ENCODE measurements at places on chromosomes 1 and 21.
A peak's percentile ranks its signal among the peaks of the same experiment; 100 is the strongest.

GRCh38 chr1:3660704-3661103, 8.4 kb downstream of the TP73 start:
- DNase-seq: no peak

DNA sequence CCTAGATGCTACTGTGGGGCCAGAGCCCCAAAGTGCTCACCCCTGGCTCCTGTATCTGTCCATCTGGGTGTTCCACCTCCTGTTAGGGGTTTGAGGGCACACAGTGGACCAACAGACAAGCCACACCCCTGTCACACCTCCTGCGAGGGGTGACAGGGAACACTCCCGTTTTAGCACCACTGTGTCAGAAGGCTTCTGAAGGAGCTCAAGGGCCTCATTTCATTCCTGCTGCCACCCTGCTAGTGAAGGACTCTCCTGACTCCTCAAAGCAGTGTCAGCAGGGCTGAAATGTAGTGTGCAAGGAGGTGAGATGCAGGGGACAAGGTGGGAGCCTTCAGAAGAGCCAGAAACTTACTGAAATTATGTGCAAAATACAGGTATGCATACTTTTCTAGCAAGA, 174.6 kb downstream of the GPATCH2 start:
- DNase-seq: no peak

- peak; percentile 36 for DNase-seq
These were observed 19.5 kb downstream of the STK40 start for GRCh38 chr1:36366091-36366661.

DNA sequence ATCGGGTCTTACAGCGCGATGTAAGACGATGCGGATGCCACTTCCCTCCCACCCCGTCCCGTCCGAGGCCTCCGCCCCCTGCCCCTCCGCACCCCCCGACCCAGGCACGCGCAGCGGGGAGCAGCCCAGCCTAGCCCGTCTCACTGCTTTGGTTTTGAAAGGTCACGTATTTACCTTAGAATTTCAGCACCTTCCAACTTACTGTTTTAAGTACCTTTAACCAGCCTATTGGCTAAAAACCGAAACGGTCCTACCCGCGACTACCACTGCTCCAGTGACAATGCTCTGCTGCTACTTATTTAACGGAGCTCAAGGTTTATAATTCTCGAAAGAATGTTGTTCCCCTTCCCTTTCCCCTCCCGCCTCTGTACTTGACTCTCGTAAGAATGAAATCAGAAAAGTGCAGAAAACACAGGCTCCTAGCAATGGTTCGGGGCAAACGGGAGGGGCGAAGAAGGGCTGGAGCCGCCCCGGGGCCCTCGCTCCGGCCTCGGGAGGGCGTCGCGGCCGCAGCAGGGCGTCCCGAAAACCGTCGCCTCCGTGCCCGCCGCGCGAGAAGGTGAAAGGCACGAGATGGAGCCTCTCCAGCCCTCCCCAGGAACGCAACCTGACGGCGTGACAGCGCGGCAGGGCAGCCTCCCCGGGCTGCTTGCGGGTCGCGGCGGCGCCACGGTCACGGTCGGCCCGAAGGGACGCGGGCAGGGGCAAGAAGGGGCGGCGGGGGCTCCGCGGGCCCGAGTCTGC, 667 bp downstream of the TMEM50B start:
- peak; percentile 35 for DNase-seq

GRCh38 chr1:164101802-164102201, 457.2 kb upstream of the PBX1 start:
- DNase-seq: no peak

DNA sequence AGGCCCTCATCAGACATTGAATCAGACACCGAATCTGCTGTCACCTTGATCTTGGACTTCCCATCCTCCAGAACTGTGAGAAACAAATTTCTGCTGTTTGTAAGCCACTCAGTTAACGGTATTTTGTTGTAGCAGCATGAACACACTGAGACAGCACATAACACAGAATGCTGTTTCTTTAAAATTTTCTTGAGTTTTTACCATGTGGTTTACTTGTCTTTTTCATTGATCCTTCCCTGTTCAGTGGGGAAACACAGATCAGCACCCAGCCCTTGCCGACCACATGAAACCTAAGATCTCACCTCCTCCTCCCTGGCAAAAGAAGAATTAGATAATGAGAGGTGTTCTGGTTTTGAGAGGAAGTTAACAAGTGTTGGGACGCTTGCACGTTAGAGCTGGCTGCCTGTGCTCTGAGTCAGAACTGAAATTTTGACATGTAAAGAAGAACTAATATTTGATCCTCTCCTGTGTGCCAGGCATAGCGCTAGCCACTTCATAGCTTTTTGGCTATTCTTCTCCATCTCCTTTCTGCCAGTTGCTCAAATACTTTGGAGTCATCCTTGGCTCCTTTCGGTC, 179.6 kb downstream of the DHRS3 start:
- DNase-seq: peak; percentile 35

DNA sequence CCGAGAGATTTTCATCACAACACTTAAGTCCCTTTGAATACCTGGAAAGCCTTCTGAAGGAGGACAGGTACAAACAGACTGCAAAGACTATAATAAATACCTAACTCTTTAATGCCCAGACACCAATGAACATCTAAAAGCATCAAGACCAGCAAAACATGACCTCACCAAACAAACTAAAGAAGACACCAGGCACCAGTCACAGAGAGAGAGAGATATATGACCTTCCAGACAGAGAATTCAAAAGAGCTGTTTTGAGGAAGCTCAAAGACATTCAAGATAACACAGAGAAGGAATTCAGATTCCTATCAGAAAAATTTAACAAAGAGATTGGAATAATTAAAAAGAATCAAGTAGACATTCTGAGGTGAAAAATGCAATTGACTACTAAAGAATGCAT, 50.6 kb upstream of the ACADM start:
- no peak for DNase-seq

DNA sequence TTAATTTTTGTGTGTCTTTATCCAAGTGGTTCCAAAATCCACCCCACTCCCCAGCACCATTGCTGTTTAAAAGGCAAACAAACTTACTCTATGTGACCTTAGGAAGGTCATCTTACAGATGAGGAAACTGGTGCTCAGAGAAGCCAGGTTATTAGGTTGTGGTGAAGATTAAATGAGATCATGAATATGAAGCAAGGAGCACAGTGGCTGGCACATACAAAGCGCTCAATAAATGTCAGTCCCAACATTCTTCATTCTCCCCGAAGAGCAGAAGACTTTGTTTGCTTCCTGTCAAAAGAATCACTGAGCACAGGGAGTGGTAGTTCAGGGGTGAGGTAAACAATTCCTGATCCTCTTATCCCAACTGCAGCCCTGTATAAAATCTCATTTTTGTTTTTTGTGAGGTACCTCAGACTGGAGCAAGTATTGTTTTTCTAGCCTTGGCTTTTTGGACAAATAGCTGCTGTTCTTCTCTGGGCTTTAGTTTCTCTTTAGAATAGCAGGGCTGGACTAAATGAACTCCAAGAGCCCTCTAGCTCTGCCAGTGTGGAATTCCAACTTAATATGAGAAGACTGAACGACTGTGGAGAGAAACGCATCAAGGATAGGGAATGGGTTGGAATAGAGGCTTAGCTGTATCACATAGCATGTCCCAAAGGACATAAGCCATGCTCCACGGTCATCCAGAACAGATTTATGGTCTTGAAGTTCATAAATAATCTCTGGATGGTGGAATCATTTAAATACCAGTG, 455.3 kb upstream of the USP24 start:
- DNase-seq: no peak

DNA sequence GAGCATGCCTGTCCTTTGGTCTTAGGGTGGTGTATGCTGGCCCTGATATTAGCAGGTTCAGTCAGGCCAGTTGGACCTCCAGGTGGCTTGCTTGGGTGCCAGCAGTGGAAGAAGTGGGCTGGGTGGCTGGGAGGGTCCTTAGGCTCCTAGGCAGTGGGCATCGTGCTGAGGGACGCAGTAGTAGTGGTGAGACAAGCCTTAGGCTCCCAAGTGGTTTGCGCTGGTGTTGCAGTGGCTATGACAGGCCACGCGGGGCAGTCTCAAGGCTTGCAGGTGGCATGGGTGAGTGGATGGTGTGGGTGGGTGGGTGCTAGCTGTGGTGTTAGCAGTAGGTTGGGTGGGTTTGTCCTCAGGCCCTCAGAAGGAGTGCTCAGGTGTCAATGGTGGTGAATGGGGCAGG, 162.3 kb downstream of the FMN2 start:
- DNase-seq: no peak

DNA sequence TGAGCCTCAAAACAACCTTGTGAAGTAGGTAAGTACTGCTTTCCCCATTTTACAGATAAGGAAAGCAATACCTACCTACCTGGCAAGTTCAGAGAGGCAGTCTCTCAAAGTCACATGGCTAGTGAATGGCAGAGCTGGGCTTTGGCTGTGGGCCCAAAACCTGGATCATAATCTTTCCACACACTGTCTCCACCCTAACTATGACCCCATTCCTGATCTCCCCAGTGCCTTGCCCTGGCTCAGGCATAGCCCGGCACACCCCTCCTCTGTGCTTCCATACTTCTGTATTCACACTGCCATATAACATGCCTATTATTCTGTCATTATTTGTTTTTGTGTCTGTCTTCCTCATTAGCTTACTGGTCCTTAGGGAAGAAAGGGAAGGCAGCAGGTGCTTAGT, 15.9 kb downstream of the GNG12 start:
- no peak for DNase-seq

DNA sequence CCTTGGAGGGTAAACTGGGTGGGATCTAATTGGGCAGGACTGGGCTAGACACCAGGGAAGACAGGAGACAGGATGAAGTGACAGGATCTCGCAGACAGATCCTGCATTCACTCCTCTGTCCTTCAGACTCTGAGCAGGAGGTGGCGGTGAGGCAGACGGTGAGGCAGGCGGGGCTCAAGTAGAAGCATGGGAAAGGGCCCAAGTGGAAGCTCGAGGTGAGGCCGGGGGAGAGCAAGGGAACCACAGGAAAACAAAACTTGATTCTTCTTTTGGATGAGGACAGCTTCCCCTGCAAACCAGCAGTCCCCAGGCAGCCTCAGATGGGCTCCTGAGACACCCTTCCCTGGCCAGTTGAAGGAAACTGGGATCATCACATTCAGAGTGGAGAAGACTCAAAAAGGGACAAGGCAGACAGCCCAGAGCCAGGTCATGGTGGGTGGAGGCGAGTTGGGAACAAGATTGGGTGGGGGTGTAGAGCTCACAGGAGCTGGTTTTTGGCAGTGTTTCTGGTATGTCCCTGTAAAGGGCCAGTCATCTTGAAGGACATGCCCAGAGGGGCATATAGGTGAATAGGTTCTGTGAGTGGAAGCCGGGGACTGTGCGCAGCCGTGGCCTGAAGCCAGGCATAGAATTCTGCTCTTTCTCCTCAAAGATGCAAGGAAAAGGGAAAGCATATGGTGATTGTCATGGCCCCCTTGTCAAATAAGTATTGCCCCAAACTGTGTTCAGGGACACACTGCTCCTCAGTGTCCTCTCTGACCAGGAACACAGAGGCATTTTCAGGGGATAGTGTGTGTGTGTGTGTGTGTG, 18.0 kb downstream of the INKA2 start:
- DNase-seq: no peak

DNA sequence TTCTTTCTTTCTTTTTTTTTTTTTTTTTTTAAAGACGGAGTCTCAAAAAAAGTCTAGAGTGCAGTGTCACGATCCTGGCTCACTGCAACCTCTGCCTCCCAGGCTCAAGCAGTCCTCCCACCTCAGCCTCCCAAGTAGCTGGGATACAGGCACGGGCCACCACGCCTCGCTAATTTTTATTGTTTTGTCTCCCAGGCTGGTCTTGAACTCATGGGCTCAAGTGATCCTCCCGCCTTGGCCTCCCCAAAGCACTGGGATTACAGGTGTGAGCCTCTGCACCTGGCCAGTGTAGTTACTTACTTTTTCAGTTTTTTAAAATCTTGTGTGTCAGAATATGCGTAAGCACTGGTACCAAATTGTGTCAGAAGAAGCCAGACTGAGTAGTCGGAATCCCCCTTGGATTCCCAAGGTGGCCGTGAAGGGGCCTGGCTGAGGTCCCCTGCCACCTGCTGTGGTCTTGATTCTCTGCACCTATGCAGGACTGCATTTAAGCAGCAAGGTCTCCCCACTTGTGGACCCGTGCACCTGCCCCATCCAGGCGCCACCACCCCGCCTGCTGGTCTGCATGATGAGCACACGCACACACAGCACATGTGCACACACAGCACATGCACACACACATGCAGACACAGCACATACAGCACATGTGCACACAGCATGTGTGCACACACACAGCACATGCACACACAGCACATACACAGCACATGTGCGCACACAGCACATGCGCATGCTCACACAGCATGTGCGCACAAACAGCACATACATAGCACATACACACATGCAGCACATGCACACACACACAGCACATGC, 47.5 kb downstream of the PCNT start:
- no peak for DNase-seq

- no peak for DNase-seq
These were observed 214.5 kb upstream of the PLD5 start for GRCh38 chr1:242738702-242739645.

GRCh38 chr21:44314561-44314960, 14.7 kb downstream of the PFKL start:
- DNase-seq: no peak

GRCh38 chr1:95407131-95407885, 173.3 kb downstream of the RWDD3 start:
- DNase-seq: no peak

- peak; percentile 58 for DNase-seq
These were observed 2.6 kb upstream of the TOR3A start for GRCh38 chr1:179079113-179079761.

DNA sequence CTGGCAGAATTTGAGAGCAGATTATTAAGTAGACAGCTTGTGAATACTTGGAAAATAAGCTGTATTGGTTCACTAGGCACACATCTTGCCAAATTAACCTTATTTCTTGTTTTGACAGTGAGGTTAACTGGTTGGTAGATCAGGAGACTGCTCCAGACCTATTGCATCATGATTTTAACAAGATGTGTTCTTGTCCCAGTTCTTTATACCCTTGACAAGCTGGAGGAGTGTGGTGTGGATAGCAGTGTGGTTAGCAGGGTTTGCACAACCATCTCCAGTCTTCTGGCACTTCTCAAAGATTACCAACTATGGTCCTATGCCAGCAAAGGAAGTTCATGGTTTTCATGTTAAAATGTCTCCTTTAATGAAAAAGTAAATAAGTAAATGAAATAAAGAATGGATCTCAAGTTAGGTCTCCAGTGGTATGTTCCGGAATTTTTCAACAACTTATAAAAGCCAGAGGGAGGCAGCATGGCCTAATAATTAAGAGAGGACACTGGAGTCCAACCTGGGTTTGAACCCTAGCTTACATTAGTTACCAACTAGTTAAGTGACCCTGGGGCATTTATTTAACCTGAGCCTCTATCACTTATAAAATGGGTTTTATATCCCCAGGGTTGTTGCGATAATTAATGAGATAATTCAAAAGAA, 34.1 kb downstream of the DDX20 start:
- DNase-seq: no peak

- DNase-seq: no peak
These were observed 18.8 kb downstream of the MAP7D1 start for GRCh38 chr1:36174713-36175112.

DNA sequence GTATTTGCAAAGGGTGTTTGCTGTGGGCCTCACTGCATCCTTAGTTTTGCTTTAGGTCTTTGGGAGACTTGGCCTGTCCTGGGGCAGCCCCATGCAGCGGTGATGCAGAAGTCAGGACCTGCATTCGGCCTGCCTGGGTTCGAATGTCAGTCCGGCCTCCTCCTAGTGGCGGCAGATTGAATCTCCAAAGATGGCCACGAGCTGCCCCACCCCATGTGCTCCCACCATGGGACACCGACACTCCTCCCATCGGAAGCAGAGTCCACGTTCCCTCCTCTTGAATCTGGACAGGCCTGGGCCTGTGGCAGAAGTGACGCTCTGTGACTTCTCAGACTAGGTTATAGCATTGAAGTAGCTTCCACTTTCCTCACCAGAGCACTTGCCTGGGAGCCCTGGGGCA, 16.3 kb upstream of the NPPB start:
- DNase-seq: no peak

GRCh38 chr1:168736520-168736919, 7.5 kb upstream of the DPT start:
- DNase-seq: no peak

All from activated CD4-positive, alpha-beta T cell treated with anti-CD3 and anti-CD28 coated beads for 4 hours (primary cell).